ENCODE measurements at places on chromosomes 7 and 10.

DNA sequence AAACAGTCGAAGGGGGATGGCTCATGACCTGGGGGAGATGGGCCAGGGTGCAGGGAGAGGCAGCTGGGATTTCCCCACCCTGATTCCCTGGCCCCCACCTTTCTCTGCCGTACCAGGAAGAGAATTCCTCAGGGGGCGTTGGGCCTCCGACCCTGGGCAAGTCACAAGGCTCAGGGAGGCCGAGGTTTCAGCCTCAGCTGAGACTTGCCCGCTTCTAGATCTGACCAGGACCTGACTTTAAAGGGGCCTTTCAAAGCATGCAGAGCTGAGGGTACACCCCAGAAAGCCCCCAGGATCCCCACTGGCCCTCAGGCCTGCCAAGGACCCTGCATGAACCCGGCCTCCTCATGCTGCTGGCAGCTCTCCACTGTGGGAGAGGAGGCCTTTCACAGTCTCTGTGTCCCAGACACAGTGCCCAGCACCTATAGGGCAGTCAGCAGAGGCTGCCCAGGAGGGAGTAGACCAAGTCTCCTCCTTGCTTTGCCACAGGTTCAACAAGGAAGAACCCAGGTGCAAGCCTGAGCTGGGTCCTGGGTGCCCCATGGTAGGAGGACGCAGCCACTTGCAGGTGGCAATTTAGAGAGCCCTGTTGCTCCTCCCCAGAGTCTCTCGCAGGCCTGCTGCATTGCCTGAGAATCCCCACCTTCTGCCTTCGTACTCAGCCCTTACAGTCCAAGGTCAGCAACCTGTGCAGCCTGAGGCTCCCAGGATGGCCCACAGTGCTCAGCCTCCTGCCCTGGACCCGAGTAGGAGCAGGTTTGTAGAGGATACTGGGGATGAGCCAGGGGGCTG lies 89.3 kb downstream of the CHST15 start:
- DNase-seq = no peak

GRCh38 chr7:7077945-7078344 lies 104.4 kb upstream of the C1GALT1 start:
- no peak for DNase-seq

- DNase-seq = no peak
Observed at GRCh38 chr7:44157116-44158080, 16.3 kb upstream of the MYL7 start.

DNA sequence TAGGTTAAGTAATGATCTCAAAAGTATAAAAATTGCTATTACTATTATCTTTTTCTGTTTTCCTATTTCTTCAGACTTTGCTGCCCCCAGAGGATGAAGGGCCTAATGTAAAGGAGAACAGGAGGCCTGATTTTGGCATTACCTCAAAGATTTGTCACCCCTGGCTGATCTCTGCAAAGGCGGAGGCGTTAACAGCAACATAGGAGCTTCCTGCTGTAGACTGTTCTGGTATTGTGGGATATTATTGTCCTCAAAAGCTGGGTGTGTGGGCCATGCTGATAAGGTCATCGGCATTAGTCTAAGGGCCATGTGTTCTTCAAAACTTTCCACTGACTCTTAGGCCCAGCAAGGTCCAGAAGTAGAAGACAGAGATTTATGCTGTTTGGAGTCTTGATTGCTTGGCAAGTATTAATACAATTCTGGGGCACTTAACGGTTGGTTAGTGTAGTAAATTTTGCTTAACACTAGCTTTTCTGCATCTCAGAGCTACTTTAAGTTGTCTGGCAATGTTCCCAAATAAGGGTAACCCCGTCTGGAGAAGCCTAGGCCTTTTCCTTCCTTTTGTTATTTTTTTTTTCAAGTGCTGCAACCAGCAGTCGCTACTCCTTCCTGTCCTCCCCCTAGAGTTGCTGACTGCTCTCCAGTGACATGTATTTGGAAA lies 14.0 kb upstream of the ENTPD1 start:
- no peak for DNase-seq

DNA sequence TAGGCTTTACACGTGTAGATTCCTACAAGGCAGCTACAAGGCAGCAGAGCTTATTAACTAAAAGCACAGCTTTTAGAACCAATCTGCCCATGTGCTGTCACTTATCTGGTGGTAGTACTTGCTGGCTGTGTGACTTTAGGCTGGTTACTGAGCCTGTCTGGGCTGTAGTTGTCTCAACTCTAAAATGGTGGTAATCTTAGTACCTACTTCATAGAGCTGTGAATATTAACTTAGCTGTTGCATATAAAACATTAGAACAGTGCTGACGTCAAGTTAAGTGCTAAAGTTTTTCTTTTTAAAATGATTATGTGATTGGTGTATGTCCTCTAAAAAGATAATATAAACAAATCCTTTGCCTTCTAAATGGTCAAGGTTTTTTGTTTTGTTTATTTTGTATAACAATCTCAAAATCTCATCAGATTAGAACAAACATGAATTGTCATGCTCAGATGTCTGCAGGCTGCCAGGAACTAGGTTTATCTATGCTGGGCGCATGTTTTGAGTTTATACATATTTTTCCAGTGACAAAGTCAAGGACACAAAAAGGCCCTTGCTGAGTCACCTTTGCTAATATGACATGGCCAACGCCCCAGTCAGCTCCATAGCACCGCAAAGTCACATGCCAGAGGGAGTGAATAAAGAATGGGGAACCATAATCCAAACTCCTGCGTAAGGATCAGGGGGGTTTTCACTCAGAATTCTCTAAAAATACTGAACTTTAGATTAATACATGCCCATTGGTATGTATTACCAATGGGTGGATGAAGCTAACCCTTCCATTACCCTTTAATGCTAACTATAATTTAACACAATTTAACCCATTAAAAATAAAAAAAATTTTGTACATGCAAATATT lies 39.8 kb upstream of the ARL4A start:
- no peak for DNase-seq

GRCh38 chr10:13930120-13930519 lies 343.4 kb downstream of the PRPF18 start:
- no peak for DNase-seq

Measured in BE2C (cell line).